ENCODE measurements at places on chromosomes 13 and 19. TPM values are rescaled to one million over a fixed set of nuclear protein-coding genes. Genes with fewer than 3 reads are reported as not detected.

The CRB3 gene
- not detected for total RNA-seq

GRCh38 chr19:36773223-36773579, 594 bp upstream of the ZNF850 start:
- no peak for DNase-seq

DNA sequence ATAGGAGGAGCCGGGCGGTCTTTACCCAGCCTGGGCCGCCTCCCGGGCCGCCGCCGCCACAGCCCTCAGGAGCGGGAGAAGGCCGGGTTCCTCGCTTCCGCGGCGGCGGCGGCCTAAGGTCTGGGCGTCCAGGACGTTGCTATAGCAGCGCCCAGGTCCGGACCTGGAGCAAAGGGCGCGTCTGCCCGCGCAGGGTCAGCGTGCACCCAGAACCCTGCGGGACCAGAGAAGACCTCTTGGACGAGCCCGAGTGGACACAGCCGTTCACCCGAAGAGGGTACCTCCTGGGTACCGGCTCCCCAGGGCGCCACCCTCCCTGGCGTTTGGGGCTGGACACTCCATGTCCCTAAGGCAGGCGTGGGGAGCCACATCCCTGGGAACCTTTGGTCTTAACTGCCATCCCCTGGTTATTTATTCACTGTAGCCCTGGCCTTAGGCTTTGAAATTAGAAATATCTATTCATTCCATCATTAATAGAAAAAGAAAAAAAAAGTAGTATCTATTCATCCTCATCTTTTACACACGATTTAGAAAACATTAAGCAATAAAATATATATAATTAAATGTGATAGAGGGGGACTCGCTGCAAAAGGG, 2.4 kb downstream of the DZIP1 start:
- peak; percentile 60 for DNase-seq

- no peak for DNase-seq
Observed at GRCh38 chr19:45041125-45041524, 2.3 kb downstream of the CLASRP start.

- no peak for DNase-seq
Observed at GRCh38 chr19:48897181-48897580, 1.4 kb downstream of the TULP2 start.

- peak; percentile 90 for DNase-seq
Observed at GRCh38 chr19:5048091-5048726, 79.3 kb downstream of the KDM4B start.

DNA sequence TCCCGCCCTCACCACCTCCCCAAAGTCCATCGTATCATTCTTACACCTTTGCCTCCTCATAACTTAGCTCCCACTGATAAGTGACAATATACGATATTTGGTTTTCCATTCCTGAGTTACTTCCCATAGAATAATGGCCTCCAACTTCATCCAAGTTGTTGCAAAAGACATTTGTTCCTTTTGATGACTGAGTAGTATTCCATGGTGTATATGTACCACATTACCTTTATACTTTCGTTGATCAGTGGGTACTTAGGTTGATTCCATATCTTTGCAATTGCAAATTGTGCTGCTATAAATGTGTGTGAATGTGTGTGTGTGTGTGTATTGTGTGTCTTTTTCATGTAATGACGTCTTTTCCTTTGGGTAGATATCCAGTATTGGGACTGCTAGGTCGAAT, 109.6 kb downstream of the ZNF536 start:
- DNase-seq, result no peak

DNA sequence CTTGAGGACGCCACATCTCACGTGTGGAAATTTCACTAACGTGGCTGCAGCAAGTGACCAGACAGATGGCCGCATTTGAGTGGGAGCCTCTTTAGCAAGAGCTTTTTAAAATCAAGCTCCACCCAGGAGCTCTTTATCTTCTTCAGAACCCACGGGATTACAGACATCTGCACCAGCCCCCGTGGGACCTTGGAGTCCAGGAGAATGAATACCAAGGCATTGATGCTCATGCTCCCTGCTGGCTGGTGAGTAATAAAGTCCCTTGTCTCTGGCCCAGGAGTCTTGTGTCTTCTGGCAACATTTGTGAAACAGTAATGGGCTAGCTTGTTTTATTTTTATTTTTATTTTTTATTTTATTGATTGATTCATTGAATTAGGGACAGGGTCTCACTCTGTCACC, 64.4 kb downstream of the TRPM4 start:
- DNase-seq, result no peak

The DNMT1 gene
- 28.3 TPM for total RNA-seq

GRCh38 chr13:50588491-50589130, 254.9 kb downstream of the DLEU7 start:
- DNase-seq, result no peak

DNA sequence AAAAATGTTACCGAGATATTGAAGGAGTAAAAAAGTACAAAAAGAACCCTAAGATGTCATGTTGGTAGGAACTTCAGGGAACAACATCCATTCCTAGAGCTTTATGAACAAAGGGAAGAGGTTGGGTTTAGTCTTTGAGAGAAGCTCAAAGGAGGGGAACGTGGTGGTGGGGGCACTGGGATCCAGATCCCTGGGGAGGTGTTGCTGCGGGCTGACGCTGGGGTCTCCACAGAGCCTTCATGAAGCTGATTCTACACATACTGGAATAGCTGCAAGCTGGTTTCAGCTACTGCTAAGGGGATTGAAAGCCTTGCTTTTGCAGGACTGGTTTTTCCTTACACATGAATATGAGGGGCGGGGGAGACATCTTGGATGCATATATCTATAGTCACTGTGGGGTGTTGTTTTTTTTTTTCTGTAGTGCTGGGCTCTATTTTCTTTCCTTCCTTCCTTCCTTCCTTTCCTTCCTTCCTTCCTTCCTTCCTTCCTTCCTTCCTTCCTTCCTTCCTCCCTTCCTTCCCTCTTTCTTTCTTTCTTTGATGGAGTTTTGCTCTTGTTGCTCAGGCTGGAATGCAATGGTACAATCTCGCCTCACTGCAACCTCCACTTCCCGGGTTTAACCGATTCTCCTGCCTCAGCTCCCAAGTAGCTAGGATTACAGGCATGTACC, 6.5 kb upstream of the MZF1 start:
- DNase-seq, result no peak

GRCh38 chr13:54980651-54981050, 1952.0 kb downstream of the OLFM4 start:
- DNase-seq, result no peak

Measured in muscle of leg (tissue), 16 donors.